ENCODE measurements at places on chromosomes 4 and X.

DNA sequence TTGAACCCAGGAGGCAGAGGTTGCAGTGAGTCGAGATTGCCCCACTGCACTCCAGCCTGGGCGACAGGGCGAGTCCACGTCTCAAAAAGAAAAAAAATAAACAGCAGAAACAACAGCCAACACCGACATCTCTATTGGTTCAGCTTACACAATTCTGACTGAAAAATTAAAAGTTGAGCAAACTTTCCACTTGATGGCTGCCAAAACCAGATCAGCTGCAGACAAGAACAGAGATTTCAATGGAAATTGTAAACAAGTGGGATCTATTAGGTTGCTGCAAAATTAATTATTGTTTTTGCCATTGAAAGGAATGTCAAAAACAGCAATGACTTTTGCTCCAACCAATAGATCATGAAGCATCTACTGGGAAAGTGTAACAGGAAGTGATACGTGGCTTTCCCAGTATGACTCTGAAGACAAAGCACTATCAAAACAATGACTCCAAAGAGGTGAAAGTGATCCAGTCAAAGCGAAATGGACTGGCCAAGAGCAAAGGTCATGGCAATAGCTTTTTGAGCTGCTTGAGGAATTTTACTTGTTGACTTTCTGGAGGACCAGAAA lies 26.3 kb downstream of the UPF3B start:
- DNase-seq: no peak

DNA sequence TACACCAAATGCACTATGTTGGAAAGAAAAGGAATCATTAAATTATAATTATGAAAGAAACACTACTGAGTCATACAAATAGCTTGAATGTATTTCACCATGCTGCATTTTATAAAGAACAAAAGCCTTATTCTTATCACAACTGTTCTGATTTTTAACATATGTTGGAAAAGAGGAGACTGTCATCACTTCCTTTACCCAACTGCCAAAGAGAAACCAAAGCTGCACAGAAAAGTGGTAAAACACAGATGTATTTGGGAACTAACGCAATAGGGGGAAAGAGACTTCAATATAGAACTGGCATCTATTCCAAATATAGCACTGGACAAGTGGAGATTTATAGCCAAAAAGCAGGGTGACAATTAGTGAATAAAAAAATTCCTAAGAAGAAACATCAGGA lies 181.0 kb downstream of the SPANXN3 start:
- DNase-seq: no peak

GRCh38 chrX:151754047-151754429 lies 19.5 kb downstream of the CNGA2 start:
- DNase-seq: no peak

- DNase-seq: no peak
These were observed 109.6 kb downstream of the SHROOM4 start for GRCh38 chrX:50704360-50704759.

- no peak for DNase-seq
These were observed 81.9 kb downstream of the FAM114A1 start for GRCh38 chr4:38949411-38950051.

- no peak for DNase-seq
These were observed 114.0 kb upstream of the ENPEP start for GRCh38 chr4:110361921-110362320.

- no peak for DNase-seq
These were observed 57.1 kb downstream of the MAP7D2 start for GRCh38 chrX:20059467-20060128.

DNA sequence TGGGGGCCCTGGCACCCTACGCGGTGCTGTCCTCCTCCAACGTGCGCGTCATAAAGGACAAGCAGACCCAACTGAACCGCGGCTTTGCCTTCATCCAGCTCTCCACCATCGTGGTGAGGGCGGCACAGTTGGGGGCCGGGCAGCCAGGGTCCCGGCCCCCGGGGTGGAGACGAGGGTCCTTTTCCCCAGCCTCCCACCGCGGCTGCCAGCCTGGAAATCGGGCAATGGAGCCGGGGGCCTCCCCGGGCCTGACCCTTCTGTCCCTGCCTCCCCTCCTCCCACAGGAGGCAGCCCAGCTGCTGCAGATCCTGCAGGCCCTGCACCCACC lies 13.7 kb upstream of the UBA1 start:
- no peak for DNase-seq

GRCh38 chr4:139924782-139925181 lies 229.2 kb downstream of the MAML3 start:
- DNase-seq: no peak

GRCh38 chrX:72620550-72621145 lies 48.0 kb upstream of the HDAC8 start:
- no peak for DNase-seq

DNA sequence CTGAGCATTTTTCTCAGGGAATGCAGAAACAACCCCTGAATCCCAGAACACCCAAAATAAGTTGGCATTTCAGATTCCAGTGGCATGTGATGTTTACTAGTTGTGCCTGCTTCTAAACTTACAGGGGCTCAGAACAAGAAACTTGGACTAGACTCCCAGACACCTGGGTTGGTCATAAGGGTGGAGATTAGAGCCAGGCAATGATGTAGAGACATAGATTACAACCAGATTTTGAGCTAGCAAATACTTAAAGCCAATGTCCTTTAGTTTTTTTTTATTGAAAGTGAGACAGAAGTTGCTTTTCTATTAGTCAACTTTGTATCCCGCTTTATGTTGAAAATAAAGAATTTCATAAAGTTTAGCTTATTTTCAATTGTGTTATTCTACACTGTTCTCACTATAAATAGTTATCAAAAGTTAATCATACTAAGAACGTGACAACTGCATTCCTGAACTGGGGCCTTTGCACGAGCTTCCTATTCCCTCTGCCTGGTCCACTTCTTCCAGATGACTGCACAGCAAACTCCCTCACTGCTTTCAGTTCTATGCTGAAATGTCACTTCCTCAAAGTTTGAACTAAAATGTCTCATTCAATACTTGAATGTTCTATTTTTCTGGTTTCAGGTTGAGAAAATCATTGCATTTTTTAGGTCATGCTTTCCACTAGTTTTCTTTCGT lies 224.7 kb upstream of the PPP1R2C start:
- DNase-seq: no peak

DNA sequence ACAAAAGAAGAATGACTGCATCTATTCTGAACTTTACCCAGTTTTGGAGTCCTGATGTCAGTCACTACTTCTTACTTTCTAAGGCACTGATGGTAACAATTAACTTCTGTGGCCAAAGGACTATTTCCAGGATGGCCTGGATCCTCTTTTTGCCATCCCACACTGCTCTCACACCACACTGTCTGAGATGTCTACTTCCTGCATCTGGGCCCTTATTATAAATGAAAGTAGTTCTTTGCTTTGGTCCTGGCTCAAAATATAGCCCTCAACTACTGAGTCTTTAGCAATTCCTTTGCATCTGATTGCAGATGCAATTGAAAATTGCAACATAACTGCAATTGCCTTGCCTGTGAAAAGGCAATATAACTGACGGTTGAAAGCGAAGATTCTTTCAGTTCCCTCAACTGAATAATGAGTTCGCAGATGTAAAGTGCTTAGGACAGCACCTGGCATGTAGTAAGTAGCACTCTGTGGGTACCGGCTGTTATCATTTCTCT lies 44.2 kb downstream of the COQ2 start:
- no peak for DNase-seq

DNA sequence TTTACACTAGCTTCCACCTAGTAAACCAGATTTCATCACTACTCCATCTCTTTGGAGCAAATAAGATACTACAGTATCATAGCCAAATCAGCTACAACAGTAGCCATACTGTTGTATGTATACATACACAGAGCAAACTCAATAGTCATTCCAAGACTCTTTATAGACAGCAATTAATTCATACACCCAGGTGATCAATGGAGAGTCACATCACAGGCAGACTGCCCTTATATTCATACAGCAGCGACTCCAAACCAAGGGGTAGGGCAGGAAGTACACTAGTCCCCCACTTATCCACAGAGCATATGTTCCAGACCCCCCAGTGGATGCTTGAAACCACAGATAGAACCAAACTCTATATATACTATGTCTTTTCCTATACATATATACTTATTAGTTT lies 76.6 kb downstream of the FBXW7 start:
- no peak for DNase-seq

DNA sequence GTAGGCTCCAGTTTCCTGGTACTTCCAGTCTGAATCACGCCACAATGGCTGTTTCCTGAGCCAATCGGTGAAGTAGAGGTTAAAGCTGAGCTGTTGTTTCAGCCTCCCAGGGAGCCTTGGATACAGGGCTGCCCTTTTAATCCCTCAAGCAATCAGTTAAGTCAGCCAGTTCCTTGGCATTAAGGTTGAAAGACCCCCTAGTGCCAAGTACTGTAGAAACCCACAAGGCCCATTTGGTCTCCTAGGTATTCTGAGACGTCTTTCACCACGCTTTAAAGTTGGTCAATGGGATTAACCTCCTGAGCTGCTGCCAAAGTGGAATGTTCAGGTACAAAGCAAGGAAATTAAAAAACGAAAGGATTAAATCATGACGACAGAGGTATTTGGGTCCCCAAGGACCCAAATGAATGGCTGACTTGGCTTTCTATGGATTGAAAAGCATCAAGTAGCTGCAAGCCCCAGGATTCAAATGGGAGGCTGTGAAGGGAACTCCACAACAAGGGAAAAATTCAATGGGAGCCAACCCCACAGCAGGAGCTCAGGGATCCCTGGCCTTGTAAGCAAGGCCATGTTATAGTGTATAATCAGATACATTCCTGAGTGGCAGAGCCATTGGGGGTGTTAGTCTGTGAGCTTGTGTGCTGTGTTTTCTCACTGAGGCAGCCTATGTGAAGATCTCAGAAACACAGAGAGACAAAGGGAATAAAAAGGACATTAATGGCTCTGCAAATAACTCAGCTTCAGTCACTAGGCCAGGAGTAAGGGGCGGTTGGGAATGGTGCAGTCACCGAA lies 86.0 kb downstream of the ATG4A start:
- DNase-seq: no peak

GRCh38 chr4:59655996-59656395 lies 1544.1 kb upstream of the ADGRL3 start:
- DNase-seq: no peak

GRCh38 chrX:130714135-130714534 lies 188.9 kb downstream of the ENOX2 start:
- DNase-seq: no peak

DNA sequence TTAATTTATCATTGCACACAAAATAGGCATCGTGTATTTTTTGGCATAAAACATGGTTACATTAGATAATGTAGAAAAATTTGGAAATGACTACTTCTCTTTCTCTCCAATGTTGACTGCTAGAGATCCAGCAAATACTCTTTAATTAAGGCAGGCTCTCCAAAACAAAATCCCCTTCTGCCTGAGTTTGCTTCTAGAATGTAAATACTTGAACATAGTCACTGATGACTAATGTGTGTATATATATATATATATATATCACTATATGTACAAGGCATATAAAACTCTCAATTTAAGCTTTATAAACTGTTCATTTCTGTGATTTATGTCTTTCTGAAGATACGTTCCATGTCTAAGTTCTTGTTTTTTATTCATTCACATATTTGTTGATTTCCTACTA lies 67.2 kb upstream of the CAMK2D start:
- no peak for DNase-seq

- no peak for DNase-seq
These were observed 50.9 kb downstream of the USP26 start for GRCh38 chrX:133045986-133046385.

GRCh38 chr4:125772680-125773079 lies 457.9 kb downstream of the FAT4 start:
- no peak for DNase-seq

DNA sequence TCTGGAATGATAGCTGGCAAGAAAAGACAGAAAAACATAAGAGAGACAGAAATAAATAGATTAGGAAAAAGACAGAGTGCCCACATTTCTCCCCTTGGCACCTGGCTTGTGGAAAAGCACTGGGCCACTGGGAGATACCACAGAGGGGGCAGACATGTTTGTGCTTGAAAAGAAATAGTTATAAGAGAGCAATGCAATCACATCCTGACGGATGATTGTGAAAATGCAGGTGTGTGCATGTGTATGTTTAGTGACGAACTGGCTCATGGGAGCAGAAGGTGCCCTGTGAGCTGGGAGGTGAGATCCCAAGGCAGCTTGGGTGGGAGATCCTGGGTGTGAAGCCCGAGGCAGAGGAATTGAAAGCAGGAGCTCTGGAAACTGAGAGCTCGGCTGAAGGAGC lies 617.9 kb downstream of the BCOR start:
- DNase-seq: no peak

Data from nephron progenitor cell (in vitro differentiated cells).